Upper lobe of right lung (tissue), 1 donor: ENCODE measurements at places on chromosomes 11 and 22. TPM values are rescaled to one million over a fixed set of nuclear protein-coding genes. Genes with fewer than 3 reads are reported as not detected.

DNA sequence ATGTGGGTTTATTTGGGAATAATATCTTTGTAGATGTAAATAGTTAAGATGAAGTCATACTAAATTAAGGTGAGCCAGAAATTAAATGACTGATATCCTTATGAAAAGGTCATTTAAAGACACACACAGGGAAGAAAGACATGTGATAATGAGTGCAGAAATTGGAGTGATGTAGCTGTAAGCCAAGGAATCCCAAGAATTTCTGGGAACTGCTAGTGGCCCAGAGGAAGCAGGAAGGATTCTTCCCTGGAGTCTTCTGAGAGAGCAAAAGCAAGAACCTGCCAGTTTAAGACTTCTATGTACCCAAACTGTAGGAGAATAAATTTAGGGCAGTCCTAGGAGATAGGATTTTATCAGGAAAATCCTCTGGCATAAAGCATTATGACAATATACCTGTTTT lies 66.9 kb downstream of the LRRC4C start:
- H3K4me1 ChIP-seq, result no peaks in the 10 kb centered on the region
- no peak overlapping the region for H3K4me3 ChIP-seq
- DNase-seq, result no peak
- no peak overlapping the region for H3K27ac ChIP-seq
- no peaks in the 10 kb centered on the region for H3K36me3 ChIP-seq

DNA sequence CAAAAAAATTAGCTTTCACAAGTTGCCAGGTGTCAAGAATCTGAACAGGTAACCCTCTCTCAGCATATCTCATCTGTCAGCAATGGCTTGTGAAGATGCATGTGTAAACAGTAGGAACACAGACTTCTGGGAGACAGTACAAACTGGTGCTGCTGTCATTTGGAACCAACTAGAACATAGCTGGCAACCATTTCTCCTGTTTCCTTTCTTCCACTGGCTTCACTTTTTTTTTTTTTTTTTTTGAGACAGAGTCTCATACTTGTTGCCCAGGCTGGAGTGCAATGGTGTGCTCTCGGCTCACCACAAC lies 2.1 kb upstream of the PIK3C2A start:
- DNase-seq, result no peak
- peaks cover 38% of the 10 kb centered on the region for H3K4me1 ChIP-seq
- no peaks in the 10 kb centered on the region for H3K36me3 ChIP-seq
- peak overlapping the region; percentile 98 for H3K27ac ChIP-seq
- peak overlapping the region; percentile 68 for H3K4me3 ChIP-seq

GRCh38 chr11:128463371-128463829 lies 124.0 kb downstream of the ETS1 start:
- H3K27me3 ChIP-seq, result no peaks in the 10 kb centered on the region
- no peak overlapping the region for H3K4me3 ChIP-seq
- DNase-seq, result no peak
- H3K4me1 ChIP-seq, result peaks cover 45% of the 10 kb centered on the region

- H3K36me3 ChIP-seq, result no peaks in the 10 kb centered on the region
- no peak overlapping the region for H3K27ac ChIP-seq
- H3K4me1 ChIP-seq, result no peaks in the 10 kb centered on the region
Observed at GRCh38 chr22:38427940-38428339, 27.1 kb downstream of the KCNJ4 start.

- peak; percentile 54 for DNase-seq
- H3K27me3 ChIP-seq, result peaks cover 32% of the 10 kb centered on the region
- H3K27ac ChIP-seq, result no peak overlapping the region
- no peaks in the 10 kb centered on the region for H3K36me3 ChIP-seq
- no peaks in the 10 kb centered on the region for H3K4me1 ChIP-seq
Observed at GRCh38 chr22:22893891-22894739, 6.5 kb downstream of the IGLL5 start.

DNA sequence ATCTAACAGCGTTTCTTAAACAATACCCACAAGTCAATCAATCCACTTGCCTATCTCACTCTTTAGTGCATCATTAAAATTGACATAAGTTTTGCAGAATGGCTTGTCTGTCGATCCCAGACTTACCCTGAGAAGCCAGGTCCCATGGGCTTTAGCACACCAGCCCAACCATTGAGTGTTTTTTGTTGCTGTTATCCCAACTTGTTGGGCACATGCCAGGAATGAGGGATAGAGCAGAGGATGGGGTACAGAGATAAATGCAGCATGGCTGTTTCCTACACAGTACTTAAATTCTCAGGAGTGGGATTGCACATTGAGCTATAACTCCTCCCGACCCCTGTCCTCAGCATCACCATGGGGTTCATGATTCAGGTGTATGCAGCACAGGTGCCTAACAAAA lies 64.2 kb upstream of the RASSF10 start:
- no peaks in the 10 kb centered on the region for H3K4me1 ChIP-seq
- no peaks in the 10 kb centered on the region for H3K27me3 ChIP-seq
- no peaks in the 10 kb centered on the region for H3K36me3 ChIP-seq
- H3K4me3 ChIP-seq, result no peak overlapping the region
- H3K27ac ChIP-seq, result no peak overlapping the region

The REXO2 gene
- total RNA-seq, result 78.4 TPM

- peaks cover 14% of the 10 kb centered on the region for H3K4me1 ChIP-seq
- H3K4me3 ChIP-seq, result no peak overlapping the region
- no peaks in the 10 kb centered on the region for H3K36me3 ChIP-seq
- no peak for DNase-seq
- H3K27me3 ChIP-seq, result peaks cover 78% of the 10 kb centered on the region
Observed at GRCh38 chr11:129368889-129369672, 6.6 kb upstream of the BARX2 start.

DNA sequence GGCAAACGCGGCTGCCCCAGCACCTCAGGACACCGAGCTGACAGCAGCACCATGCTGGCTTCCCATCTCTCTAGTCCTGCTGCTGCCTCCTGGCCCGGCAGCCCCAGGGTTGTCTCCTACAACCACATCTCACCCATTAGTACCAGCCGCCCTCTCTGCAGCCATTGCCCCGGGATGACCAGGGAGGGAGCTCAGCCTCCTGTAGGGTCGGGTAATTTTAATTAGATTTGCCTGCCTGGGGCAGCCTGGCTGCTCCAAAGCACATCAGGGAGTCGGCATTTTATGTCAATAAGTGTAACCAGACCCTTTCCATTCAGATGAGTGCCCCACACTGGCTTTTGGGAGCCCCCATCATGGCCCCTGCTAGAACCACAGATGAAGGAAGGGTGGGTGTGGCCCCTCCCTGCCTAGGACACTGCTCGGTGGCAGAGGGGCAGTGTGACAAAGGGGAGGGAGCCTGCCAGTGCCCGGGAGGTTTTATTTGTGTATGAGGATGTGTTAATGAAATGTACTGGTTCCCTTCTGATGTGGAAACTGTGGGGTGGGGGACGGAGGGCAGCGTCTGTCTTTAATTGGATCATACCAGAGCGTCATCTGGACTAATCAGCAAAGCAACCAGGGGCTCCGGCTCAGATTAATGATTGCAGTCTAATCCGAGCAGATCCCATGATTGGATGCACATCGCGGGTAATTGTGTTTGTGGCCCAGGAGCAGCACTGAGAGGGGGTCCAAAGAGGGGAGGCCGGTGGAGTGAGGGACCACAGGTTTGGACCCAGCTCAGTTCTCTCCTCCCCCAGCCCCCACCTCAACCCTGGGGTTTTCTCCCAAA lies 125.3 kb downstream of the FEZ1 start:
- H3K4me1 ChIP-seq, result peaks cover 14% of the 10 kb centered on the region
- peaks cover 4% of the 10 kb centered on the region for H3K27me3 ChIP-seq
- H3K27ac ChIP-seq, result peak overlapping the region; percentile 24

The GAL gene
- total RNA-seq, result not detected

The APOA1 gene
- 5.4 TPM for total RNA-seq

The ANO1 gene
- total RNA-seq, result 16.8 TPM

The RFPL2 gene
- not detected for total RNA-seq

The HOATZ gene
- not detected for total RNA-seq

- DNase-seq, result no peak
- no peak overlapping the region for H3K4me3 ChIP-seq
- H3K27ac ChIP-seq, result no peak overlapping the region
- no peaks in the 10 kb centered on the region for H3K36me3 ChIP-seq
- no peaks in the 10 kb centered on the region for H3K27me3 ChIP-seq
Observed at GRCh38 chr11:20873054-20873453, 203.7 kb downstream of the NELL1 start.

GRCh38 chr22:23786752-23787599 lies at the start of gene SMARCB1:
TSS of gene SMARCB1 (plus strand) at chr22:23786966. CDS start at chr22:23787170, 204 bp downstream.
- peak; percentile 95 for DNase-seq
- peak within 1 kb of the TSS; percentile 94 for H3K4me3 ChIP-seq
- no peaks in the 10 kb centered on the region for H3K27me3 ChIP-seq
- peaks cover 28% of the 10 kb centered on the region for H3K4me1 ChIP-seq

GRCh38 chr22:38567531-38568285 lies 2.3 kb downstream of the DMC1 start:
- H3K27ac ChIP-seq, result no peak overlapping the region
- H3K36me3 ChIP-seq, result no peaks in the 10 kb centered on the region

DNA sequence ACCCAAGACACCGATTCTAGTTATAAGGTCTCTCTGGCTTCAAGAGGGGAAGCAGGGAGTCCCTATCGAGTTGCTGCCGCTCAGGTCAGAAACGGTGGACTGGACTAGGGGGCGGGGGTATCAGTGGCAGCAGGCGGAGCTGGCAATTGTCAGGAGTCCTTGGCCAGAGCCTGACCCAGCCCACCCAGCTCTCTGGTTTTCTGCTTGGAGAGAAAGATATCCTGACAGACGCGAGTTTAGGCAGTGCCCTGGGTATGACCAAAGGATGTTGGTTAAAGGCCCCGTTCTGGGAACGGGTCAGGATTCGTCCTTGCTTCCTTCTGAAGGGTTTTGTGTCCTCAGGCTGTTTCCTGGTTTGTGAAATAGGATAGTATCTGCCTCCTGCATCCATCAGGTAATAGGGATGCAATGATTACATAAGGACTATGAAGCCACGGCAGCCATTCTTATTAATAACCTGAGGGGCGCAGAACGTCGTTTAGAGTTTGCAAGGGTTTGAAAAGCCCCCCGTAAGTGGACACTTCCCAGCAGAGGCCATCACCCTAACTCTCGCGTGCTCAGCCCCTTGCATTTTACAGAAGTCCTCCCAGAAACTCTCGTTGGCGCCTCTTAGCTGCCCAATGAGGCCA lies 700 bp upstream of the DEPDC5 start:
- H3K36me3 ChIP-seq, result no peaks in the 10 kb centered on the region
- H3K27me3 ChIP-seq, result no peaks in the 10 kb centered on the region
- H3K4me3 ChIP-seq, result peak overlapping the region; percentile 80
- H3K27ac ChIP-seq, result peak overlapping the region; percentile 94

GRCh38 chr11:33064033-33064825 lies 24.9 kb downstream of the TCP11L1 start:
- H3K4me1 ChIP-seq, result no peaks in the 10 kb centered on the region
- no peak overlapping the region for H3K27ac ChIP-seq
- peaks cover 69% of the 10 kb centered on the region for H3K36me3 ChIP-seq
- no peak for DNase-seq

- H3K4me3 ChIP-seq, result no peak overlapping the region
- H3K27me3 ChIP-seq, result no peaks in the 10 kb centered on the region
- no peaks in the 10 kb centered on the region for H3K4me1 ChIP-seq
- H3K36me3 ChIP-seq, result no peaks in the 10 kb centered on the region
Observed at GRCh38 chr11:36186340-36187175, 102.7 kb downstream of the COMMD9 start.

The ARHGAP20 gene
- 6.6 TPM for total RNA-seq

- no peaks in the 10 kb centered on the region for H3K36me3 ChIP-seq
- no peak overlapping the region for H3K27ac ChIP-seq
- peaks cover 10% of the 10 kb centered on the region for H3K27me3 ChIP-seq
- DNase-seq, result no peak
- no peaks in the 10 kb centered on the region for H3K4me1 ChIP-seq
Observed at GRCh38 chr11:119780222-119780953, 51.4 kb upstream of the NECTIN1 start.

DNA sequence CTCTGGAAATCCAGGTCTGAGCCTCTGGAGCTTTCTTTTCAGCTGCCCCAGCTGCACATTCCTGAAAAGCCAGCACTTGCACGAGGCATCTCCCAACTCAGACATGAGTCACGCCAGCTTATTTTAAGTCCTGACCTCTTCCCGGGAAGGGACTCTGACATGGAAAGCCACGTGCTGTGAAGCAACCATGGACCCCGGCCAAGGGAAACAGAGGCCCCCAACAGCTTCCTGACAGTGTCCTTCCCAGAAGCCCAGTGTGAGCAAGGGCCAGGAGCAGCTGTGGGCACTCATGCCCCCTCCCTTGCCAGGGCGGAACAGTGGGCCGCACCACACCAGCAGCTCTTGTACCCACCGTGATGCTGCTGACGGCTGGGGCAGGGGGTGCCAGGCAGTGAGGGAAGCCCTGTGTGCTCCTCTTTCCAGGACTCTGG lies 118.8 kb upstream of the CADM1 start:
- no peak overlapping the region for H3K4me3 ChIP-seq
- no peaks in the 10 kb centered on the region for H3K27me3 ChIP-seq
- H3K27ac ChIP-seq, result peak overlapping the region; percentile 25
- no peaks in the 10 kb centered on the region for H3K36me3 ChIP-seq
- peaks cover 8% of the 10 kb centered on the region for H3K4me1 ChIP-seq

The MAJIN gene
- not detected for total RNA-seq

DNA sequence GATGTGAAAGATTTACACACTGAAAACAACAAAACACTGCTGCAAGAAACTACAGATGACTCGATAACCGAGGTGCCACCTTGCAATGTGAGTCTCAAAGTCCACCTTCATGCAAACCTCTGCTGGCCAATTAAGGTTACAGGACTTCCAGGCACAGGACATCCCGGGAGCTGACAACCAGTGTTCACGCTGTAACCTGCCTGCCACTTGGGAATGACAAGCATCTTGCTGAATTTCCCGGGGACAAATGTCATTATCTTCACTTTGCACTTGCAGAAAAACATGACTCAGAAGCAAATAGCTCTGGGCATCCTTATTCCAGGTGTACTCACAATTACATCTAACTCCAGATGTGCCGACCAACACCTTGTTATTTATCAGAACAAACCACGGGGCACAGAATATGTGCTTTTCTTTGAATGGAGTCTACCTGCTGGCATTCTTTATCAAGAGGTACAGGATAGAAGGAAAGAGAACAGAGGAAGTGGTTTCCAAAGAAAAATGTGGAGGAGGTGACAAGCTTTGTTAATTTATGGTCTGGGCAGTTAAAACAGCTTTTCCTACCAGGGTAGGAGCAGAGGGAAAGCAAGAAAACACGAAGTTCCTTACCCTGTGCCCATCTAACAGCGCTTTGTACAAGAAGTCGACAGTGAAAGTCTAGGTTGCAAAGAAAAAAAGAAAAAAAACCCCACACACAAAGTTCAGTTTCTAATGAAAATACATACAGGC lies 72.3 kb downstream of the SHANK2 start:
- H3K27me3 ChIP-seq, result no peaks in the 10 kb centered on the region
- no peak for DNase-seq
- H3K4me3 ChIP-seq, result no peak overlapping the region
- H3K27ac ChIP-seq, result no peak overlapping the region

- no peaks in the 10 kb centered on the region for H3K36me3 ChIP-seq
- H3K4me3 ChIP-seq, result no peak overlapping the region
- H3K27ac ChIP-seq, result no peak overlapping the region
- DNase-seq, result no peak
Observed at GRCh38 chr11:111183706-111184105, 61.8 kb upstream of the POU2AF2 start.

DNA sequence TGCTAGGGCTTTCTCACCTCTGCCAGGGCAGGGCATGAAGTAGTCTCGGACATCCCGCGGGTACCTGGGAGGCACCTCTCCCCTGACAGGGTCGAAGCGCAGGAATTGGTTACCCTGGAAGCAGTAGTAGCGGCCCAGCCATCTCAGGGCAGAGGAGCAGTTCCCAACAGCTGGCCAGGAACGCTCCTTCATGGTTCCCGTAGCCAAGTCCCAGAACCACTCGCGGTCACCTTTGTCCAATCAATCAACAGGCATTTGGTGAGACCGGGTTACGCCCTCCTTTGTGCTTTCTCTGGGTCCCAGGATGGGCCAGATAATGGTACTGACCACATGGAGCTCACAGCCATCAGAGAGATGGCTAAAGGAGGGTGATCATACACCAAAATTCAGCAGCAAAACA lies 3.4 kb downstream of the HPX start:
- H3K4me3 ChIP-seq, result no peak overlapping the region
- H3K4me1 ChIP-seq, result no peaks in the 10 kb centered on the region
- H3K36me3 ChIP-seq, result no peaks in the 10 kb centered on the region
- no peaks in the 10 kb centered on the region for H3K27me3 ChIP-seq
- no peak overlapping the region for H3K27ac ChIP-seq
